HCT116 (cell line): ENCODE measurements at places on chromosomes 12 and 14. TPM values are rescaled to one million over a fixed set of nuclear protein-coding genes. Genes with fewer than 3 reads are reported as not detected.
A peak's percentile ranks its signal among the peaks of the same experiment; 100 is the strongest.

DNA sequence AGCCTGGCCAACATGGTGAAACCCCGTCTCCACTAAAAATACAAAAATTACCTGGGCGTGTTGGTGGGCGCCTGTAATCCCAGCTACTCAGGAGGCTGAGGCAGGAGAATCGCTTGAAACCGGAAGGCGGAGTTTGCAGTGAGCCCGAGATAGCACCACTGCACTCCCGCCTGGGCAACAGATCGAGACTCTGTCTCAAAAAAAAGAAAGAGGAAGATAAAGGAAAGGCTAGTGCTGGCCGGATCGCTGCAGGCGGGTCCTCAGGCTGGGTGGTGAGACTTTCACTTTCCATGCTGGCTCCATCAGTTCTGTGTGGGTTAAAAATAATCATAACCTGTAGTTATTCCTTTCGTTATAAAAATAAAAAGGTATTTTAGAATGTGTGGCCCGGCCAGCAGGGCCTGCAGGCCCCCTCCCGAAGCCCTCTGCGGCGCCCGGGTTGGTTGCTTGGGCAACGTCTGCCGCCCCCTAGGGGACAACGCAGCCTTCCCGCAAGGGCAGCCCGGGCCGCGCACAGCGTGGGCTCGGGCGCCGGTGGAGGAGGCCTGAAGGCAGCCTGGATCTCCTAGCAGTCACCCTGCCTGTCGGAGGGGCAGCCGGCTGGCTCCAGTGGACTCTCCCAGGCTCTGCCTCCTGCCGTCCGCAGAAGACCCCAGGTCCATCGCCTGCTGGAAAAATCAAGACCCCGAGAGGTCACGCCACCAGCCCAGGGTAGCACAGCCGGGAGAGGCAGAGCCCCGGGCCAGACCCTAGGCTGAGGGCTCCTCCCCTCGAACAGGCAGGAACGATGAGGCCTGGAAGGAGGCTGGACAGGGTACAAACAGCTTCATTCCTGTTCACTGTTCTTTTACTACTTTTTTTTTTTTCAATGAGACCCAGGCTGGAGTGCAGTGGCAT, 5.0 kb upstream of the SLC25A47 start:
- peak; percentile 35 for DNase-seq

GRCh38 chr14:92609955-92610354, 96.4 kb downstream of the RIN3 start:
- no peak for DNase-seq

DNA sequence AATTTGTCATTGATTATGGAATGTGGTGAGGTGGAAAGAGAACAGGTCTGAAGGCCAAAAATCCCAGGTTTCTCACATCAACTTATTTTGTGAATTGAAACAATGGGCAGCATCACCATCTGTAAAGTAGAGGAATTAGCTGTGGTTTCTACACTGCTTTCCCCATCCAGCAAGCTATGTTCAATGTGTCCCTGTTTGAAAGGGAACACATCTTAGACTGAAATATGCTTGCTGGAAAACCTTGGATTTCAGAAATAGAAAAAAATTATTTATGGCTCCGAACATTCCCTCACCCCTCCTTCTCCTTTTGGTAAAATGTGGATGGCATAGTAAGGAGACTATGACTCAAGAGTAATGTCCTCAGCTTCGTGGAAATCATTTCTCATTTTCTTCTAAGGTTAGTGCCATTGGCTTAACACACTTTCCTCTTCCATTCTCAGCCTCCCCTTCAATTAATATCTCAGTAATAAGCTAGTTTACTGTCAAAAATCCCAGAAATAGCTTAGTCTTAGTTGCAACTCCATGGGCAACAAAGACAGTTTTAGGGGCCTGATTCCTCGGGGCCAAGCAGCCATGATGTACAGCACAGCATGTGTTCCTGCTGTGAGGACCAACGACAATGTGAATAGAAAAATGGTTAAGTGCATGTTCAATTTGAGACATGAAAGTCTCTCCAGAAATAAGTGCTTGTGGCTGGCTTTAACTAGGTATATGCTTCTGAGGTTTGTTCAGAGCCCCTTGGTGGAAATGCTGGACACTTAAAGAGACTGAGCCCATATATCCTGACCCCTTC, 205.8 kb upstream of the SLC38A2 start:
- no peak for DNase-seq

DNA sequence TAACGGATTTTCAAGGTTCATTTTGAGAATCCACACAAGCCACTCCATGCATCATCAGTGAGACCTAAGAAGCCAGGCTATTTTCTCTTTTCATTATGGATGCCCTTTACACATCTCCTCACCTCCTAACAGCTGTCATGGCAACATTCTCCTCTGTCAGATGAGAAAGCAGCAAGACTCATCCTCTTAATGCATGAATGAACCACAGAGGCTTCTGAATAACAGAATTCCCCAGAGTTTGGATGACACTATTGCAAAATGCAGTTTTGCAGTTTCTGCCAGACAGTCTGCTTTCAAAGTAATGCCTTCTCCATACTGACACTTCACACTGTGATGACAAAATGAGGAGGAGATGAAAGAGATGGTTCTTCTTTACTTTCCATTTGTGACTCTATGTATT, 286.7 kb upstream of the GRIP1 start:
- no peak for DNase-seq

DNA sequence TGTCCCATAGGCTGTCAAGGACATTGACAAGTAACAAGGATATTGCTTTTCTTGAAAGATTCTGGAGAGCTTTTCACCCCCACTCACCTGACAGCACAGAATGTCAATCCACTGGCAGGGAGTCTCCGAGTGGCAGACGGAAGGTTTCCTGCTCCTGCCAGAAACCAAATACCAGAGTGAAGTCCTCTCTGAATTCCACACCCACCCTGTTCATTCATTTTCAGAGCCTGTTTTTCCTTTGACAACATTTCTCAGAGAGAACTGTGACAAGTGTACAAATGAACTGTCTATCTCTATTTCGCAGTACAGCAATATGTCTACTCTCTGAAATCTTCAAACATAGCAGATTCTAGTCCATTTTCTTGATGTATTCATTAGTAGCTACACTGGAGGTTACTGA, 26.2 kb upstream of the BICD1 start:
- no peak for DNase-seq

GRCh38 chr14:53430870-53431269, 277.7 kb upstream of the DDHD1 start:
- DNase-seq, result no peak

DNA sequence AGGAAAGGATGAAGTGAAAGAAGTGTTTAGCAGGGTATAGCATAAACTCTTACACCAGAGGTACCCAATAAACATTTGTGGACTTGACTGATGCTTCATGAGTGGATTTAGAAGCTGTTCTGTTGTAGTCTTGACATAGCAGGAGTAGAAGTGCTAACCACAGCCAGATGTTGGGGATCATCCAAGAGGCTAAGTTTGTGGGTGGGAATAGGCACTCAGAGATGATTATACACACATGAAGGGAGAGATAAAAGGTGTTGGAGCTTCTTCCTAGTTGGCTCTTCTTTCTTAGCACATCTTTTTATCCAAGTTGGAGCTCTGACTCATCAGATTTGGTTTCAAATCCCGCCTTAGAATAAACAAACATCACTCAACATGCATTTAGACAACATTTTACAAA, 166.7 kb upstream of the E2F7 start:
- no peak for DNase-seq

DNA sequence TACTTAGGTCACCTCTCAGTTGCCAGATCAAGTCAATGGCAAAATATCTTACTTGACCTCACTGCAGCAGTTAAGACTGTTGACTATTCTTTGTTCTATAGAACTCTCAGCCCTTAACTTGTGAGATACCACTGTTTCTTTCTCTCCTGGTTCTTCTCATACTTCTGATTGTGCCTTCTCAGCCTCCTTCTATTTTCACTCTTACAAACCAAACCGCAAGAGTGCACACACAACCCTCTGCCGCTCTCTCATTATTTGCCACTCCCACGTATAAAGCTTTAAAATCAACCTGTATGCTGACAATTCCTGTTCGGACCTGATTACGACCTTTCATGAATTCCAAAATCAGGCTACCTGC, 4.5 kb downstream of the E2F7 start:
- DNase-seq, result no peak

GRCh38 chr12:27810756-27811155, 30.7 kb upstream of the MANSC4 start:
- no peak for DNase-seq

- no peak for DNase-seq
Observed at GRCh38 chr12:122614839-122615238, 87.8 kb downstream of the KNTC1 start.

GRCh38 chr12:89731089-89731488, 22.5 kb upstream of the ATP2B1 start:
- no peak for DNase-seq

GRCh38 chr14:96764012-96764411, 33.2 kb upstream of the VRK1 start:
- DNase-seq, result no peak

- no peak for DNase-seq
Observed at GRCh38 chr12:46903058-46903457, 77.3 kb upstream of the SLC38A4 start.

DNA sequence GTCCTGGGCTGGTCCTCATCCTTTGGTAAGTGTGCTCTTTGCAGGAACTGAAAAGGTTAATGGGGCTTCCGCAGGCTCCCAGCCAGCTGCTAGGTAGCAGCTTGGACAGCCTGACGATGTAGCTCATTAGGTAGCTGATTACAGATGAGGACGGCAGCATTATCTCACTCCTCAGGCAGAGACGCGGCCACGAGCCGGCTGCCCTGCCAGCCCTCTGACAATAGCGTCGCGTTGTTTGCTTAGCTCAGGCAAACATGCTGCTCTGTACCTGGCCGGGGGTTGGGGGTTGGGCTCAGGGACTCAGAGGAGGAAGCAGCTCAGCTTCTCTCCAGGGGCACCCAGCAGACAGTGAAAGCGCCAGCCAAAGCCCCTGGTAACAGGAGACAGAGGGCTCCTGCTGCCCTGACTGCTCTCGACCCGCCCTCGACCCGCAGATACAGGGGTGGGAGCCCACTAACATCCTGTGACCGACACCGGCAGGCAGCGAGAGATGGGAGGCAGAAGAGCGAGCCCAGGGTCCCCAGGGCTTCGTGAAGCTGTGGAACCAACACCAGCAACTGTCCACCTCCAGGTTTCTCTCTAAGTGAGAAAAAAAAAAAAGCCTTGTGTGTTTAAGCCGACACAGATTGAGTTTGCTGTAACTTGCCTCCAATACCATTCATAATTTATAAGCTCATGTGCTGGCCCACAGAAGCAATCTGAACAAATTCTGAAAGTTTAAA, 53.4 kb upstream of the DLK1 start:
- no peak for DNase-seq

DNA sequence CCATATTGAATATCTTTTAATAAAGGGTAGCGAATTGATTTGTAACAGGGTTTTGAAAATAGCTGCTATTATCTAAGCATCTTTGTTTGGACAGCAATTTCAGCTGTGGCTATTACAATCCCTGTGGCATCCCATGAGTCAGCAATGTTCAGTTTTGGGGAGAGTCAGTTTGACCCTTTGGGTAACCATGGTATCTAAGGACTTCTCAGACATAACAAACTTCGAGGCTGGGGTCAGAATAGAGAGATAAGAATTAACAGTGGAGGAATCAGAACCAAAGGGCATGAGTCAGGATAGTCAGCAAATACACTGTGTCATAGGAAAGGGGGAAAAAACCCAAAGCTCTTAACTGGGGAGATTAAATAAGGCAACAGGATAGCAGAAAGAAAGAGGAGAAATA, 11.7 kb upstream of the PTHLH start:
- DNase-seq, result no peak

DNA sequence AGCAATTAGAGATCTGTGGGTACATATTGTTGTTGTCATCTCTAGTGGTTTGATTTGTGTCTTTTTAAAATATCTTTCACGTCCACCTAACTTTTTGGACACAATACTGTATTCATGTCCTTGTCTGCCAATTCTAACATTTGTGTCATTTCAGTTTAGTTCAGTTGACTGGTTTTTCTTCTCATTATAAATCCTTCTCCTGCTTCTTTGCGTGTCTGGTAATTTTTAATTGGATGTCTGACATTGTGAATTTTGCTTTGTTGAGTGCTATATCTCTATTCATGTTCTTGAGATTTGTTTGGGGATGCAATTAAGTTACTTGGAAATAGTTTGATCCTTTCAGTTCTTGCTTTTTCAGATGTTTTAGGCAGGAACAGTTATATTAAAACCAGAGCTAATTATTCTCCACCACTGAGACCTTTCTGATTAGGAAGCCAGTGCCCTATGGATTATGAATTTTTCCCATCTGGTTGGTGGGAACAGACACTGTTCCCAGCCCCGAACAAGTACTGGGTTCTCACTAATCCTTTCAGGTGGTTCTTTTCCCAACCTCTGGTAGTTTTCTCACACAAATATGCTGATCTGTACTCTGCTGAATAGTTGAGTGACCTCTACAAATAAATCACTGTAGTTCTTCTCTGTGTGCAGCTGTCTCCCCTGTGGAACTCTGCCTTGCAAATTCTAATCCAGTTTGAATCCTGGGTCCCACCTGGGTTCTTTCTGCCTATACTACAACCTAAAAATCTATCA, 91.1 kb upstream of the DYNC1H1 start:
- no peak for DNase-seq

GRCh38 chr12:70032076-70032475, 207.0 kb downstream of the MYRFL start:
- no peak for DNase-seq

- DNase-seq, result no peak
Observed at GRCh38 chr12:98224584-98225221, 290.7 kb upstream of the TMPO start.

- no peak for DNase-seq
Observed at GRCh38 chr12:72448089-72448488, 175.9 kb downstream of the TRHDE start.

GRCh38 chr12:52608826-52609630, 7.8 kb upstream of the KRT72 start:
- DNase-seq, result no peak

- DNase-seq, result no peak
Observed at GRCh38 chr12:79661629-79662028, 29.1 kb downstream of the PAWR start.

DNA sequence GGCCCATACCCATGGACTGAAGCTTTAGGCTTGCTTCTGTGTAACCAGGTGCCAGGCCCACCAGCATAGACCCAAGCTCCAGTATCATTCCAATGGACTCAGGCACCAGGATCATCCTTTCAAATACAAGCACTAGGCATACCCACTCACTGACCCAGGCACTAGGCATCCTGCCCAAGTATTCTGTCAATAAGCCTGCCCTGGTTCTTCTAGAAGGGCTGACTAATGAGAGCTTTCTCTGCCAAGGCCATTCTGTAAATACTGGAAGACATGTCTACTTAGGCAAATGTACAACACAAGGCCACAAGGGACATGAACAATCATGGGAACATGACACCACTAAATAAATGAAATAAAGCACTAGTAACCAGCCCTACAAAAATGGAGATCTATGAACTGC, 352.2 kb downstream of the FSCB start:
- DNase-seq, result no peak

GRCh38 chr12:88144546-88145468, 2.7 kb downstream of the TMTC3 start:
- no peak for DNase-seq

KCNH3 gene
- total RNA-seq, result 35.3 TPM

HELB gene
- total RNA-seq, result 9.3 TPM

IL22 gene
- not detected for total RNA-seq

PLEKHG3 gene
- total RNA-seq, result 55.6 TPM

PUS1 gene
- 77.3 TPM for total RNA-seq

CLEC4D gene
- not detected for total RNA-seq

PMCH gene
- not detected for total RNA-seq

NRL gene
- total RNA-seq, result 0.66 TPM

CDH24 gene
- 19.3 TPM for total RNA-seq

EPS8 gene
- total RNA-seq, result 49.9 TPM

PROX2 gene
- total RNA-seq, result not detected

NEUROD4 gene
- not detected for total RNA-seq

CCDC197 gene
- not detected for total RNA-seq

MYH6 gene
- total RNA-seq, result not detected

GLT8D2 gene
- 4.8 TPM for total RNA-seq

HPD gene
- total RNA-seq, result 1.1 TPM
